Suprapubic skin (tissue), 4 donors: ENCODE measurements at places on chromosomes 12 and 14. TPM values are rescaled to one million over a fixed set of nuclear protein-coding genes. Genes with fewer than 3 reads are reported as not detected.

- DNase-seq = no peak
Measured at GRCh38 chr12:101707131-101707782, 9.8 kb downstream of the CHPT1 start.

The GLIPR1L1 gene
- total RNA-seq = not detected

DNA sequence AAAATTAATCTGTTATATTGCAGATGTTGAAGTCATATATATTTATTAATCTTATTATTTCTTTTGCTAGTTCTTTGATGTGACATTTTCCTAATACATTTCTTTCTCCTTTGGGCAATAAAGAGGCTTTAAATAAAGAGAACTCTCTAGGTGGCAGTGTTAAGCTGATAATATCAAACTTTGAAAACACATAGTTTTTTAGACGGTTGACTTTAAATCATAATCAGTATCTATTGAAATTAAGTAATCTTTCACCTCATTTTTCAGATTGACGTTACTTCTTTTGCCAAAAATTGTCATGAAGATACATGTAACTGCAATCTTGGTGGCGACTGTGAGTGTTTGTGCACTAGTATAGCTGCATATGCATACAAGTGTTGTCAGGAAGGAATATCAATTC is 130.8 kb upstream of the PTPRQ start:
- no peak for DNase-seq

The KRT85 gene
- total RNA-seq = 4.2 TPM

DNA sequence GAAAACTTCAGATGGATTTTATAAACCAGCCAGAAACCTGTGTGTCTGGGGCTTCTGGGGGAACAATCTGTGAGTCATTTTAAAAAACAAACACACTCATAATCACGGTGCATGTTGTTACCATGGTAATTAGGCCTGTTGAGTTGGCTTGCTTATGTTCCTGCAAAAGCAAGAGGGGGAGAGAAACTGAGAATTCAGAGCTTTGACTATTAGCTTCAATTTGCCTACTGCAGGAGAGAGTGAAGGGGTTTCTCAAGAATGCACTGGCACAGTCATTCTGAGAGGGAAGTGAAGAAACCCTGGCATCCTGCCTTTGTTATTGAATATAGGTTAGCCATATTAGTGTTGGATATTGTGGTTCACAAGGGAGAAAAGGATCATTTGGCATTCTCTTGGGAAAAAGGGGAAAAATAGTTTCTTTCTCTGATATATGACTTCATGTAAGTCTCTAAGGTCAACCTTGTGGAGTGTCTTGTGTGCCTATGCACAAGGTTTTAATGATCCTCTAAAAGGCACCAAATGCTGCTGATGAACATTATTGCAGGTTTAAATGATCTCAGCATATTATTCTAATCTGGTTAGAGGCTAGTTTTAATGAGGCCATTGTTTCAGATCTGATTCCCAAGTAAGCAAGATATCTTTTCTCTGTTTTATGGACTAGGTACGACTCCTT is 12.9 kb downstream of the GNG2 start:
- DNase-seq = no peak

- no peak for DNase-seq
Measured at GRCh38 chr14:95314609-95315008, 5.1 kb downstream of the CLMN start.

The PDZRN4 gene
- total RNA-seq = 4.4 TPM

The CLEC14A gene
- total RNA-seq = 8.4 TPM

DNA sequence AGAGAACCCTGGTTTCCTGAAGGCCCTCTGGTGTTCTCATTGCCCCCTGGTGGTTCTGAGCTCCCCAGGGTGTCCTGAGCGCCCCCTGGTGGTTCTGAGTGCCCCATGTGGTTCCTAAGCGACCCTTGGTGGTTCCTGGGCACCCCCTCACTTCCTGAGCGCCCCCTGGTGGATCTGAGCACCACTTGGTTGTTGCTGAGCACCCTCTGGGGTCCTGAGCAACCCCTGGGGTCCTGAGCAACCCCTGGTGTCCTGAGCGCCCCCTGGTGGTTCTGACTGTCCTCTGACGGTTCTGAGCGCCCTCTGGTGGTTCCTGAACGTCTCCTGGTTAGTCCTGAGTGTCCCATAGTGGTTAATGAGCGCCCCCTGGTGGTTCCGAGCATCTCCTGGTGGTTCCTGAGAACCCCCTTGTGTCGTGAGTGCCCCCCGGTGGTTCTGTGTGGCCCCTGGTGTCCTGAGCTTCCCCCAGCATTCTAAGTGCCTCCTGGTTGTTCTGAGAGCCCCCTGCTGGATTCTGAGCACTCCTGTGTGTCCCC is 568.3 kb downstream of the TMEM121 start:
- no peak for DNase-seq
